ENCODE measurements at places on chromosomes 7 and 10. TPM values are rescaled to one million over a fixed set of nuclear protein-coding genes. Genes with fewer than 3 reads are reported as not detected.
A peak's percentile ranks its signal among the peaks of the same experiment; 100 is the strongest.

Gene SPDYE2
- total RNA-seq = not detected

Gene FKBP9
- 143 TPM for total RNA-seq

Gene ODAD2
- 1.2 TPM for total RNA-seq

Gene ZNF488
- total RNA-seq = 0.25 TPM

GRCh38 chr7:14841869-14842268, 60.7 kb downstream of the DGKB start:
- DNase-seq = no peak

GRCh38 chr10:95814011-95814727, 58.2 kb downstream of the ENTPD1 start:
- DNase-seq = peak; percentile 82

DNA sequence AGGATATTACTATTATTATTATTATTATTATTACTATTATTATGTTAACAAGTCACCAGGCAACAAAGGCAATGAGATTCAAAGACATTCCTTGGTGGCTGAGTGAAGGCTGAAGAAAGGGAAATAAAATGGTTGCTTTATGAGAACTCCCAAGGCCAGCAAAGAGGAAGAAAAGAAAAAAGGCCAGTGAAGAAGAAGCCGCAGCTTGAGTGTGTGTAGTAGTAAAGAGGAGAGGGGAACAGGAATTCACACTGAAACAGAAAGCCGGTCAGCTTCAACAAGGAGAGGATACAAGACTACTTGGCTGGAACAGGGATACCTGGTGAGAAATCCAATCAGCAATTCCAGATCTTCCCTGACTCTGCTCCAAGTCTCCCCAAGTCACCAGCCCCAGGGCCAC, 42.4 kb downstream of the PLXNA4 start:
- no peak for DNase-seq

All from renal cortical epithelial cell (primary cell).